ENCODE measurements at places on chromosomes 6 and 20. TPM values are rescaled to one million over a fixed set of nuclear protein-coding genes. Genes with fewer than 3 reads are reported as not detected.

The ELOVL2 gene
- total RNA-seq: 6.0 TPM

DNA sequence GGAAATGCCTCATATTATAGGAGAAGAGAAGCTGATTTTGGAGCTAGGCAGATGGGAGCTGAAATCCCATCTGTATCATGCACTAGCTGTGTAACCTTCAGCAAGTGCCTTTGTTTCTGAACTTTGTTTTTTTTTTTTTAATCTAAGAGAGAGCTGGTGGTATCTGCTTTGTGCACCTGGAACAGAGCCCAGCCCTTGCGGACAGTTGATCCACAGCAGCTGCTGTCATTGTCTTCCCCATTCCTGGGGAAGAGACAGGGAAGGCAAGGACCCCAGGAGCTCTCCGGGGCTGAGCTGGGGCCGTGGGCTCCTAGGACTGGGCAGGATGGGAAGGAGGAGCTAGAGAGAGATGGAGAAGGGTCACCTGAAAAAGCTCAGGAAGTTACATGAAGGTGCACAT lies 92.1 kb downstream of the SYNJ2 start:
- no peak for DNase-seq

DNA sequence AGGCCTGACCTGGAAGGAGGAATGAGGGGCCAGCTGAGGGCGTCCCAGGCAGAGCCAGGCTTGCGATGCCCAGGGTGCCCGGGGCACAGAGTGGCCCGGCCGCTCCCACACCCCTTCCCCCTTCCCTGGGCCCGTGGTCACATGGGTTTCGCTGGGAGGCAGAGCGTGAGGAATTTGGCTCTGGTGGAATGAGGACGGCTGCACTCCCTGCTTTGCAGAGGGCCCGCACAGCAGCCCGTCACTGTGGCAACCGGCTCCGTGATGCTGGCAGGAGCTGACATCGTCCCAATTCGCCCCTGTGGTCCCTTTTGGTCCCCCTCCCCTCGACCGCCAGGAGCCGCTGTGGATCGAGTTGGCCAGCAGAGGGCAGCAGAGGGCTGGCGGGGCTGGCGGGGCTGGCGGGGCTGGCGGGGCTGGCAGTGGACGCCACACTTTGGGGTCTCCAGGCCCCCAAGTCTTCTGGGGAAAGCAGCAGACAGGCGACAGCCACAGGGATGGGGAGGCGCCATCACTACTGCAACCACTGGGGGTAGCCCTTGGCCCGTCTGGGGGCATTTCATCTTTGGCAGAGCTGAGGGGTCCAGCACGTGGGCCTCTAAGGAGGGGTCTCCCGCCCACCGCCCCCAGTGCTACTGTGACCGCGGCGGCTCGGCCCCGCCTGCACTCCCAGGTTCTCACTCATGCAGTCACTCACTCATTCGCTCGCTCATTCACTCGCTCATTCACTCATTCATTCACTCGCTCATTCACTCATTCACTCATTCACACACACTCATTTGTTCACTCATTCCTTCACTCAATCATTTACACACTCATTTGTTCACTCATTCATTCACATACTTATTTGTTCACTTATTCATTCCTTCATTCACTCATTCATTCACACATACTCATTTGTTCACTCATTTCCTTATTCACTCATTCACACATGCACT lies 49.7 kb upstream of the BHLHE23 start:
- peak; percentile 77 for DNase-seq

The NNAT gene
- 87.4 TPM for total RNA-seq

- no peak for DNase-seq
These were observed 41.8 kb upstream of the DOK5 start for GRCh38 chr20:54433636-54434035.

The NKX2-2 gene
- 15.5 TPM for total RNA-seq

- DNase-seq: no peak
These were observed 144.7 kb downstream of the QRSL1 start for GRCh38 chr6:106773996-106774629.

DNA sequence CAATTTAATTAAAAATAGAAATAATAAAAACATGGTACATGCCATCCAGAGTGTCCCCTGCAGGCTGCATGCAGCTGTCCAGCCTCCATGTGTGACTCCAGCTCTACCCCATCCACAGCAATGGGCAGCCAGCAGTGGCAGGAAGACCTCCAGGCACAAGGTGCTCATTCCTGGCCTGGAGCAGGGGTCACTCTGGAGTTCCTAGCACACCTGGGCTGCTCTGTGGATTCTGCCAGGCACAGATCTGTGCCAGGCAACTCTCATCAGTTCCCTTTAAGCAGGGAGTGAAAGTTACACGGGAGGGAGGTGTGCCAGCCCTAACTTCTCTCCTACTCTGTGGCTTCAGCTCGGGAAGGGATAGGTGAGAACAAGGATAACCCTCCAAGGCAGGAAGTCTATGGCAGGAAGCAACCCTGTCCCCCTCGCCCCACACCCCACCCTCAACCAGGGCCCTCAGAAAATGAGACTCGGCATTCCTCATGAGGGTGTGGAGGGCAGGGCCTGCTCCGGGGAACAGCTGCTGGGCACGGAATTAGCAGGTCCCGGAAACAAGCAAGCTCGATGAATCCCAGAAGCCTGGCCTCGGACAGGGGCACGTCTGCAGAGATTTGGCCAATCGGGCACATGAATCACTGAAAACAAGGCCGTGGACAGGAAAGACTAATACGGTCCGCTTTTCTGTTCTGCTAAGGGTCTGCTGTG lies 10.0 kb downstream of the JPH2 start:
- no peak for DNase-seq

DNA sequence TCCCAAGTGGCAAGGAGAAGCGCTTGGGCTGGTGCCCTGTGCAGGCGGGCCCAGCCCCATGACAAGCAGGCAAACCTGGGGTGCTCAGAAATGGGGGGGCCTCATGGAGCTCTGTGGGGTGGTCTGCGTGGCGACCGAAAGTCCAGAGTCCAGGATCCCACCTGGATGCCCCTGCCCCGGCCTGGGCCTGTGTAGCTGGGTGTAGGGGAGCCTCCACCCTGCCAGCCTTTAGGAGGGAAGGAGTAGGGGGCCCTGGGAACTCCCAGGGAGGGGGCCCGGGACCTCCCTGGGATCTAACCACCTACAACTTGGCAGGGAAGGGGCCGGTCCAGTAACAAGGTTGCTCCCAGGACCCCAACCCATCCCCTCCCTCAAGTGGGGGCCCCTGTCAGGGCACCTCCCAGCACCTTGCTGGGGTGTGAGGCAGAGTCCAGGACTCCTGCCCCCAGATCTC lies 4.5 kb upstream of the LAMA5 start:
- no peak for DNase-seq

DNA sequence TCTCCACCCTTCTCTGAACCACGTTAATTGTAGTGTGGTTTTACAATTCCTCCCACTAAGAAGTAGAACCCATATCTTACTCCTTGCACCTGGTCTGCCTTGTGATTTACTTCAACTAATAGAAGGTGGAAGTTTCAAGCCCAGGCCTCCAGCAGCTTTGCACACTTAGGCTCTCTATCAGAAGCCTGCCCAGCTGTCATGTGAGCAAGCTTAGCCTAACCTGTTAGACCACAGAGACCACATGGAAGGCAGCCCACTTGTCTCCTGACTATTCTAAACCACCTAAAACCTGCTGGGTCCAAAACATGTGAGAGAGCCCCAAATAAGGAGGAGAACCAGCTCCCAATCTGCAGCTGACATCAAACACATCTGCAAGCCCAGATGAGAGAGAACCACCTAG lies 127.6 kb upstream of the BTBD3 start:
- no peak for DNase-seq

GRCh38 chr6:151387175-151387970 lies 4.0 kb downstream of the ZBTB2 start:
- no peak for DNase-seq

- DNase-seq: no peak
These were observed 1355.9 kb downstream of the GRIK2 start for GRCh38 chr6:102749210-102749971.

The LPIN3 gene
- total RNA-seq: 18.4 TPM

The ENPP1 gene
- 2.7 TPM for total RNA-seq

The PROCR gene
- total RNA-seq: 0.55 TPM

DNA sequence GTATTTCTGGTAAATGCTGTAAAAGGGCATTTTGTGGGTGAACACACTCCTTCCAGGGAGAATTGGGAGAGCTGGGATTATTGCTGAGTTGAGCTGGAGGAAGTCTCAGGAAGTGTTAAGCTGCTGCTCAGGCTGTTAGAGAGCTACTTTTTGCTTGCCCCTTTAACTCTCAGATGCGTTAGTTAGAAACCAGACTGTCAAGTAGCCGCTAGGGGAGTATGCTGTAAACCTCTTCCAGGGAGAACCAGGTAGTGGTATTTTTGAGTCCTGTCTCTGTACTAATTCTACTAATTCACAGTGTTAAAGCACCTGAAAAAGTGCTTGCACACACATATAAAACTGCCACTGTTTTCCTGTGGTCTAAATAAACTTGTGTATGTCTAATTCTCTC lies 6.6 kb upstream of the GFRAL start:
- no peak for DNase-seq

The GABRR1 gene
- total RNA-seq: not detected

DNA sequence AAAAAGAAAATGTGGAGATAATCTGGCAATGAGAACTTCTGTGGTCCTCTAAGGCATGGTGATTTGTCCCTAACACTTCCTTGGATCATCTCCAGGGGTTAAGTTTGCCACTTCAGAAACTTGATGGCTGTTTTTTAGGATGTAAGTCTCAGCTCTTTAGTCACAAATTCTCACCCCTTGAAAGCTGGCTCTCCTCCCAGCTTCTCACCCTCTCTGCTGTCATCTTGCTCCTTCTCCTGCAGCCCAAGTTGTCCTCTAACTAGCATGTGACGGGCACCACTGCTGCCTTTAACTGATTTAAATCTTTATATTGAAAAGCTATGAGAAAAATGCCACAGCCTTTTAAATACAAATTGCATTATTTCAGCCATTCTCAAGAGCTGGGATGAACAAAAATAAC lies 107.8 kb downstream of the MAP3K5 start:
- DNase-seq: no peak

The COL21A1 gene
- 20.5 TPM for total RNA-seq

- no peak for DNase-seq
These were observed 33.5 kb upstream of the MCM3 start for GRCh38 chr6:52317841-52318581.

DNA sequence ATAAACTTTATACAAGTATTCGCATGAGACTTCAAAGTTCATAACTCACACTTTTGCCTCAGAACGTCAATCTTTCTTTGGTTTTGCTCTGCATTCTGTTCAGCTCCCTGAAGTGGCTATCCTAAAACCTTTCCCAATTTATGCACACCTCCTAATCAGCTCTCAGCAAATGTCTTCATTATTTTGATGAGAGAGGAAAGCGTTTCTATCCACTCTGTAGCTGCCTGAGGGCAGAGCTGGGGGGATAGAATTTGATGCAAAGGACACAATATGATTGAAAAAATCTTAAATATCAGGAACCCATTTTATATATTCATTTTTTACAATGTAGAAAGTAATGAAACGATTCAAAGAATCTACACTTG lies 66.8 kb downstream of the MOXD1 start:
- DNase-seq: no peak

DNA sequence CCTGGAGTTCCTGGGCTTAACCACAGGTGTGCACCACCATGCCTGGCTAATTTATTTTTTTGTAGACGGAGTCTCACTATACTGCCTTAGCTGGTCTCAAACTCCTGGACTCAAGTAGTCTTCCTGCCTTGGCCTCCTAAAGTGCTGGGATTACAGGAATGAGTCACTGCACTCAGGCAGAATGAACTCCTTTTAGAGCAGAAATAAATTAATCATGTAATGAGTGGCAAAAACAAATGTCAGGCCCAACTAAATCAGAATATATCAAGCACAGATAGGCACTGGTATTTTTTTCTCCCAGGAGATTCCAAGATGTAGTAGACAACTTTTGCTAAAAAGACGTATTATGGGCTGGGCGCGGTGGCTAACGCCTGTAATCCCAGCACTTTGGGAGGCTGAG lies 2.6 kb downstream of the RPS10 start:
- DNase-seq: no peak

DNA sequence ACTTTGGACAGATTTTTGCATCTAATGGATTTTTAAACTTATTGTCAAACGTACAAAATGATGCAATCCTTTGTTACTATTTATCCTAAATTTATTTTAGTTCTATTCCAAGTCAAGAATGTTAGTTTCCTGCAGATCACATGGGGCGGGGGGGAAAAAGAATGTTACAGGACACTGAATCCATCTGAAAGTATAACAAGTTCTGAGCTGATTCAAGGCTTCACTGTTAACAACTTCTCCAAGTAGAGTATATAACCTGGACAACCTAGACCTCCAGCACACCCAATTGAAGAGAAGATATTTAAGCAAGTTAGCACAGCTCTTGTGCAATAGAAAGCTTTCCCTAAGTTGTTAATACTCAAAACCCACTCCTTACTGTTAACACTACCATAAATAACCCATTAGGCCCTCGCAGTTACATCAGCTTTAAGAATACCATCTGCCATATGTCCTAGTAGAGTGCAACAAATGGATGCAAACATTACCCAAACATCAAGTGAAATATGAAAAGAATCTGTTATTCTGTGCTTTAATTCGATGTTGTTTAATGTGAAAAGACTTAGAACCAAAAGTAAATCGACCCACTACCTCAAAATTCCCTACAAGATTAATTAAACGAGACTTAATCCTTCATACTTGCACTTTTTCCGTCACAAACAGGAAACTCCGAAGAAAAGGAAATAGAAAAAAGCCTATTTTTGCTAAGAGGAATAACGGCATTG lies 1.3 kb downstream of the SEC63 start:
- DNase-seq: no peak
